ENCODE measurements at places on chromosomes 12 and 14.
A peak's percentile ranks its signal among the peaks of the same experiment; 100 is the strongest.

DNA sequence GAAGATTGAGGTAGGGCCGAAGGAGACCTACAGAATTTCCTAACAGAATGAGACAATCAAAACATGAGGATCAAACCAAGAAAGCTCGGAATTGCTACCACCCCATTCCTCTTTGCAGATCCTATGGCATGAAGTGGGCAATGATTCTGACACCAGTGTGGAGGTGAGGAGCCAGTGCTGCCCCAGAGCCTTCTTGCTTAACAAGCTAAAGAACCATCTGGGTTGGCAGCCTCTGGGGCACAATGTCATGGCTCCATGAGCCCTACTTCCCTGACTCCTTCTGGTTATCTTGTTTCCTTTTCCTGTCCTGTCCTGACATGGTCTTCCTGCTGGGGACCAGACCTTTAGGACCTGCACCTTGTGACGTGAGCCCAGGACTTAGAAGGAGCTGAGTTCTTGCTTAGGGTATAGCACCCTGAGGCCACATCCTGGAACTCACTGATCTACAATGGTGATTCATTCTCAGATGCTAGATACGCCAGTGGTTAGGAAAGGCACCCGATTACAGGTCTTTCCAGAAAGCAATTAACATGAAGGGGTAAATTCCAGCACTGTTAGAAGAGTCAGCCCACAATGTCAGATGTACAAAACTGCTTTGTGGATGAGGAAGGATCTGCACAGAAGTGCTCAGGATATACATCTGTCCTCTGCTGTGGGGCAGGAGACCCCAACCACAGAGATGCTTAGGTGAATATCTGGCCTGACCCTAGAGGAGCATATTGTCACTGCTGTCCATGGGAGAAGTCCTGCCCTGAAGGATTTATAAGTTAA lies 324.2 kb downstream of the ZFP36L1 start:
- DNase-seq: no peak

DNA sequence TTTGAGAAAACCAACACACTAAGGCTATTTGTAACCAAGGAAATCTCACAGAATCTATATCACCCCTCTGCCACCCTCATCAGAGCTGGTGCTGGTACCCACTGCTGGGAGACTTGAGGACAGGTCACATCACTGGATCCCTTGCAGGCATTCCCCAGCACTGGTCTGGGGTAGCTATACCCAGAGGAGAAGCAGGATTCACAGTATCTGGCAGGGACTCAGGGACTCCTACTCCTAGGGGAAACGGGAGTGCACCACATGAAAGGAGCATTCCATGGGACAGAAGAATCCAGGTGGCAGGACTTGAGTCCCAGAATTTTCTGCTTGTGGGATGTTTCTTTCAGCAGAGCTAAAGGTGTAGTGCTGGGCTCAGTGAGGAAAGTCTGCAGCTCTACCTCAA lies 223.2 kb downstream of the ADGRD1 start:
- no peak for DNase-seq

DNA sequence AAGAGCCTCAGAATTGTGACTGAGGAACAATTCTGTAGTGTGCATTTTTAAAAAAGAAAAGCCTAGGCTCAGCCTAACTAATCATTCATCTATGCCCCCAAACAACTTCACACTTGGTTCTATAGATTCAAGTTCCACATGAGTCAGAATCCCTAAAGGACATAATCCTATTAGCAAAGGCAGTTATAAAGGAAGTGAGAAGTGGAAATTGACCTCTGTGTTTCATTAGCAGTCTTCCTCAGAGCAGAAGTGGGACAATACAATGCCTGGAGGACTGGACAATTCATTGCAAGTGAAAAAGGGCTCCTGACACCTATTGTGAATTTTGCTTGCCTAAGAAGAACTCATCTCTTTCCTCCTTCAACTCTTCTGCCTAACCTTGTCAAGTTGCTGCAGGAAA lies 222.3 kb downstream of the PTPRO start:
- DNase-seq: no peak

- no peak for DNase-seq
Measured at GRCh38 chr12:45756666-45757065, 27.2 kb downstream of the ARID2 start.

GRCh38 chr14:74545386-74545785 lies 51.8 kb downstream of the ISCA2 start:
- no peak for DNase-seq

DNA sequence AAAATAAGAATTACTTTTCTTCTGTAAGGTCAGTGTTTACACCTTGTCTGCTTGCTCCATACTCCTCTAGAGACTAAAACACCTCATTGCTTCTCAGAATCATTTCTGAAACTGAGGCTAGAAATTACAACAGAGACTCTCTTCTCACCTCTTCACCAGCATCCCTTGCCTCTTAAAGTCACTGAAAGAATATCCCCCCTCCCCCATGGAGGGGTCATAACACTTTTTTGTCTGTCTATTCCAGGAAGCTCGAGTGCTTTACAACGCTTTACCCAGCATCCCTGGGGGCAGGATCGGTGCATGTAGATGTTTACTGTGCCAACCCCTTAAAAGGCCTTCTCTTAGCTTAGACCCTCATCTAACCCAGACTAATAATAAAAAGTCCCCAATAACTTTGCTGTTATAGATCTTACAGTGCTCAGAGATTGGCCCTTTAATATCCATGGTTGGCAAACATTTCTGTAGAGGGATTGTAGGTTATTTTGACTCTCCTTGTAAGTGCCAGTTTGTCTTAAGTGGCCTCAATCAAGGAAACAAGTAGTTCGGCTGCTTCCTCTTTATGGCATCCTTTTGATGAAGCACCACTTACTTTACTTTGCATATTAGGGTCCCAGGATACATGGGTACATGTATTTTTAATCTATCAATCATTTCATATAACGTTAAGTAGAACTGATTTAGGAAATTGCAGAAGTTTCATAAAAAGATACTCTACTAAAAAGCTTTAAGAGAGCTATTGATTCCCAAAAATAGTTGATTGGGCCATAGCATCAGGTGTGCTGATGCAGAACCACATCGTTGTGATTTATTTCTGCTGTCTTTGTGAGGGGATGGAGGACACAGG lies 29.3 kb downstream of the PRKCH start:
- DNase-seq: no peak

GRCh38 chr12:43964961-43965360 lies 129.1 kb downstream of the TMEM117 start:
- DNase-seq: no peak

GRCh38 chr12:112992541-112993398 lies 14.5 kb downstream of the OAS2 start:
- DNase-seq: peak; percentile 45

GRCh38 chr14:45785240-45785639 lies 532.2 kb upstream of the MIS18BP1 start:
- DNase-seq: no peak

DNA sequence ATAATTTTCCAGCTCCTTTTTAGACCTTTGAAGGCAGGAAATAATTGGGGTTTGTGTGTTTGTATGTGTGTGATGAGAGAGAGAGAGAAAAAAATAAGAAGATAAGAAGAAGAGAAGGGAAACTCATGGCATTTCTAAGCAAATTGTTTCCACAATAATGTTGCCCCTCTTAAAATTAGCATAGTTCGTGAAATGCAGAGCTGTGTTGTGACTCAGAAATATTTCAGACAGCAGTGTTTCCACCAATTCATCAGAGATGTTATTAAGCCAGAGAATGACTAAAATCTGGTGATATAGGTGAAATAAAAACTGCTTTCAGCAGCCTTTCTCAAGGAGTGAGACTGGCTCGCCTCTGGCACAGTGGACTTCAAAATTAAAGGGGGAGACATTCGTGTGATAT lies 65.9 kb upstream of the ARHGAP5 start:
- DNase-seq: no peak

GRCh38 chr14:98138666-98139065 lies 1133.3 kb downstream of the BCL11B start:
- DNase-seq: peak; percentile 35

- no peak for DNase-seq
Measured at GRCh38 chr14:73743431-73743931, 29.3 kb upstream of the PNMA1 start.

GRCh38 chr12:21542403-21542802 lies 16.3 kb downstream of the SPX start:
- no peak for DNase-seq

DNA sequence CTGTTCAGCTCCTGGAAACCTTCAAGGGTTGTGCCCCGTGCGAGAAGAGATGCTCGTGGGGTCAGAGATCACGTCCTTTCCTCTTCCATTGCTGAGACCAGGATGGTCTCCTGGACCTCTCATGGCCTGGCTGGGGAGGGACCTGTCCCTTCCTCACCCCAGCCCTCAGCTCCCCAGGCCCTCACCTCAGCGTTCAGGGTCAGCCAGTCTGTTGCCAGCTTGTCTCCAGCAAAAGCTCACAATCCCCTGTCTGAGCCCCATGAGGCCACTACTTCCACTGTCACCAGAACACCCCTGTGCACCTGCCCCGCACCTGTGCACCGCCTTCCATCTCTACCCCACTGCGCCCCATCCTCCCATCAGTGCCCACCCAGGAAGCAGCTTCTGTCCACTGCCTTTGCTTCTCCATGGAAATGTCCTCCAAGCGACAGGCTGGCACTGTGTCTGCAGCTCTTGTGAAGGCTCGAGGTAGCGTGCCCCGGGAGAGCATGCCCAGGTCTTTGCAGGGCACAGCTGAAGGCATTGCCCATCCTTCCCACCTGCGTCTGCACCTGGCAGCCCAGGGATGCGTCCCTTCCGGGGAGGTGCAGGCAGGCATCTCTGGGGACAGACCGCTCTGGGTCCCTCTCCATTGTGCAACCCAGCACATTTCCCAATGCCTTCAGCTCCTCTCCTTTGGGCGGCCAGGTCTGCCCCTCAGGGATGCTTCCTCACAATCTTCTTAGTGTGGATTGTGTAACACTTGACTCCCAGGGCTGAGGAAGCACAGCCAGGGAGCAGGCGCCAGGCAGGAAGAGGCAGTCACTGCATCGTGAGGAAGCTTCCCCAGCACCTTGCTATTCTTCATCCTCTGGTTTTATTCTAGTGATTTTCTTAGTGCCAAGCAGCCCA lies 179.6 kb downstream of the ADGRD1 start:
- DNase-seq: no peak

GRCh38 chr12:50100561-50100960 lies 3.2 kb upstream of the GPD1 start:
- DNase-seq: no peak

DNA sequence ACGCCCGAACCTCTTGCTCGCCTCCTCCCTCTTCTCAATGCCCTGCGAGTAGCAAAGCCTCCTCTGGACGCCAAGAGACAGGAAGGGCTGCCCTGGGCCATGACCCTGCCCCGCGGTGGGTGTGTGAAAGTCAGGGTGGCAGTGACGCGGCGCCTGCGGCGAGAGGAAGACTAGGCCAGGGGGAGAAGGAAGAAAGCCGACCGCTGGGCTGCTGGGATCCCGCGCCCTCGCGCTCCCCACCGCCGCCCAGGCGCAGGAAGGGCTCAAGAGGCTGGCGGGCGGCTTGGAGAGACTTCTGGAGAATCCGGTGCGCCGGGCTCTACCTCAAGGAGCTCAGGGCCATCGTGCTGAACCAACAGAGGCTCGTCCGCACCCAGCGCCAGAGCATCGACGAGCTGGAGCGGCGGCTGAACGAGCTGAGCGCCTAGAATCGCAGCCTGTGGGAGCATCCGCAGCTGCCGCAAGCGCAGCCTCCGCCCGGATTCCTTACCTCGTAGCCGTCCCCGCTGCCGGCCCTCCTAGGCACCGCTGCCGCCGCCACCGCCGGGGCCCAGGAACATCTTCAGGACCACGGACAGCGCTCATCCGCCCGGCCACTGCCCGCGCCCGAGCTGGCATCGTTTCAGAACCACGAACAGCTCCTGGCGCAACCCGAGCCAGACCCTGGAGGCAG lies 105.0 kb upstream of the PRB2 start:
- DNase-seq: peak; percentile 65

DNA sequence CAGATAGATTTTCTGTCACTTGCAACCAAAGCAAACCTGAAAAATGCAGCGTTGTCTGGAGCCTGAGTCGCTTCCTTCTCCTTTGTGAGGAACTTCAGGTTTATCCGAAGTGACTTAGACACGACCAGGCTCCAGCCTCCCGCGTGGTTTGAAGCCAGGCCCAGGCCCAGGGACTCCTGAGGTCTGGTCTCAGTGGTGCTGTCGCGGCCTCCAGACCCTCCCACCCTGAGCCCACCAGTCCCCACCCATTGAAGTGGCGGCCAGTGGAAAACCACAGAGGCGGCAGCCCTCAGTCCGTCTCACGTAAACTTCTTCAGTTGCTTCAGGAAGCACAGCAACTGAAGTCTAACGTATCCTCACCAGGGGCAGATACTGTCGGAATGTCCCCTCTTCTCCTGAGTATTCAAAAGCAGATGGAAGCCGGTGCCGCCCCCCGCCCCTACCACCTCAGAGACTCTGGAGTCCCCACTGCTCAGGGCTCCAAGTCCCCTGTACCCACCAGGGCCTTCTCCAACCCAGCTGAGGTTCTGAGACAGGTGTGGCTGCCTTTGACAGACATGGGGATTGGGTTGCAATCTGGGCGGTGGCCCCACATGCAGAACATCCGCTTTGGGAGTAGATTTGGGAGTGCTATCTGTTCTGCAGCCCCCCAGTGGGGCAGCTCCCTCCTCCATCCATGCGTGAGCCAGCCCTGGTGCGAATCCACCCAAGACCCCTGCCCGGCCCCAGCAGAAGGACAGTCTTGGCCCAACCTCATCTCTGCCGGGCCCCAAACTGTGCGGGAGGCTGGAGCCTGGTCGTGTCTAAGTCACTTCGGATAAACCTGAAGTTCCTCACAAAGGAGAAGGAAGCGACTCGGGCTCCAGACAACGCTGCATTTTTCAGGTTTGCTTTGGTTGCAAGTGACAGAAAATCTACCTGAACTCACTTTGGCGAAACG lies 26.6 kb upstream of the GALNT9 start:
- DNase-seq: no peak

All from stimulated activated CD4-positive, alpha-beta T cell treated with anti-CD3 and anti-CD28 coated beads, TNF-alpha, amount 100 ng/mL, for 1 hour (primary cell).